ENCODE measurements at places on chromosomes 3 and 15. TPM values are rescaled to one million over a fixed set of nuclear protein-coding genes. Genes with fewer than 3 reads are reported as not detected.

Gene DNAH12
- polyA plus RNA-seq = 0.09 TPM

Gene NR1I2
- 0.30 TPM for polyA plus RNA-seq

Gene SEMA3B
- polyA plus RNA-seq = 0.52 TPM

Gene KY
- polyA plus RNA-seq = not detected

Gene STARD5
- polyA plus RNA-seq = 19.9 TPM

Gene PRR20G
- not detected for polyA plus RNA-seq

Gene SIDT1
- 61.2 TPM for polyA plus RNA-seq

Gene TUSC7
- polyA plus RNA-seq = not detected

Gene GXYLT2
- polyA plus RNA-seq = not detected

Gene PLSCR1
- 28.8 TPM for polyA plus RNA-seq

Gene LMAN1L
- polyA plus RNA-seq = 1.1 TPM

- peaks cover 18% of the 10 kb centered on the region for H3K4me1 ChIP-seq
- H3K36me3 ChIP-seq = no peaks in the 10 kb centered on the region
- DNase-seq = no peak
These were observed 2.7 kb upstream of the GOLGB1 start for GRCh38 chr3:121752261-121752660.

DNA sequence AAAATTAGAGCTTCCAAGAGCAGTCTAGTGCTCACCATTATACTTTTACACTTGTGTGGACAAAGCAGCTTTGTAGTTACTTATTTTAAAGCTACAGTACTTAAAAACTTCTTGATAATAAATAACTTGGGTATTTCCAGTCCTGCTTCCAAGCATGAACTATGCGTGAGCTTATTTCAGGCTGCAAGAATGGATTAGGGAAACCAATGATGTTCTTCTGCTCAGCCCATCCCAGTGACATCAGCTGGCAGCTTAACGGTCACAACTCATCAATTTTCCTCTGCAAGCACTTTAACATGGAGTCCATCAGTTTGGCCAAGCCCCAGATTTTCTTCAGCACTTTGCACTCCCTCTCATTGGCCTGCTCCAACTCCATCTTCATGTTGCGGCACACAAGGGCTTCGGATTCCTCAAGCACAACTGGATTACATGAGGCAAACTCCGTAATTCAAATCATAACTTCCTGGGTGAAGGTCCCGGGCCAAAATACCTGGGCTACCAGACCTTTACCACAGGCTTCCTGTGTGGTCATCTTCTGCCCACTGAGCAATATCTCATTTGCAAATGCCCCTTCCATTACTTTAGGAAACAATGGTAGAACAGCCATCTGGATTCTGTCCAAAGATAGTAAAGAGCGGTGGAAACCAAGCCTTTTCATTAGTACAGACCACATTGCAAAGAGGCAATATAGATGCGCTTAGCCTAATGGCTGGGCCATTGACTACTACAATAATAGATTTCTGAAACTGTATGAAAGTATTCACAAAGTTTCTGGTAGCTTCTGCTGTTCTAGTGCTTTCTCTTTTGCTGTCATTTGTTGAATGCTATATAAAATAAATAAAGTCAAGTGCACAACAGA is 87.5 kb upstream of the DAZL start:
- peaks cover 45% of the 10 kb centered on the region for H3K4me1 ChIP-seq
- H3K27ac ChIP-seq = peak overlapping the region; percentile 35
- no peaks in the 10 kb centered on the region for H3K36me3 ChIP-seq
- H3K4me3 ChIP-seq = no peak overlapping the region
- no peaks in the 10 kb centered on the region for H3K27me3 ChIP-seq

GRCh38 chr3:149971403-149972075 is 844 bp upstream of the PFN2 start:
- peak overlapping the region; percentile 74 for H3K4me3 ChIP-seq
- H3K27ac ChIP-seq = no peak overlapping the region
- peaks cover 13% of the 10 kb centered on the region for H3K27me3 ChIP-seq
- no peaks in the 10 kb centered on the region for H3K36me3 ChIP-seq

- peaks cover 20% of the 10 kb centered on the region for H3K36me3 ChIP-seq
- no peak overlapping the region for H3K4me3 ChIP-seq
- no peak overlapping the region for H3K27ac ChIP-seq
- no peaks in the 10 kb centered on the region for H3K4me1 ChIP-seq
- DNase-seq = no peak
These were observed 169.1 kb downstream of the VPS8 start for GRCh38 chr3:184981071-184981470.

DNA sequence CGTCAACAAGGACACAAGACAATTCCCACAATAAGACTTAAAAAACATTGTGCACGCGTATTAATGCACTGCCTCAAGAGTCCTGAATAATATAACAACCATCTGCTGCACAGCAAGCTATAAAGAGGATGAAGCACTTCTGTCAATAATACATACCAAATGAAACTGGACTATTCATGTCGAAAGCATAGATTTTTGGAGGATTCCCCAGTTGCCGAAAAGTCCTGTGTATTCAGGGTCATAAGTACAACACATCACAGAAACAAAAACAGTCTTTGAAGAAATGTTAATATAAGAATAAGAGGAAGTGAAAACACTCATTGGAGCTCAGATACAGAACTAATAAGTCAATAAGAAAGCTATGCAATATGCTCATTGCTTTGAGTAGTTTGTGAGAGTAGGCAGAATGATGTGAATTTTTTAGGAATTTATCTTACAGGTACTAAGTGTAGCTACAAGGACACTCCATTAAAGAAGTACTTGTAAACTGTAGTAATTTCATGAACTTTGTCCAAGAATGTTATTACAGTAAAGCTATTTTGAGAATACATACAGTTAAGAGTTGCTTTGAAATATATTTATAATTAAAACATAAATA is 31.6 kb downstream of the CBLB start:
- H3K36me3 ChIP-seq = peaks cover 15% of the 10 kb centered on the region
- peak; percentile 73 for DNase-seq
- peak overlapping the region; percentile 10 for H3K4me3 ChIP-seq
- peaks cover 41% of the 10 kb centered on the region for H3K4me1 ChIP-seq
- peak overlapping the region; percentile 39 for H3K27ac ChIP-seq

- no peaks in the 10 kb centered on the region for H3K36me3 ChIP-seq
- no peaks in the 10 kb centered on the region for H3K4me1 ChIP-seq
- peaks cover 4% of the 10 kb centered on the region for H3K27me3 ChIP-seq
- no peak overlapping the region for H3K4me3 ChIP-seq
- H3K27ac ChIP-seq = no peak overlapping the region
These were observed 340.1 kb upstream of the MANF start for GRCh38 chr3:51044982-51045381.

GRCh38 chr15:74239051-74239705 is 3.1 kb downstream of the CCDC33 start:
- H3K27ac ChIP-seq = no peak overlapping the region
- no peaks in the 10 kb centered on the region for H3K27me3 ChIP-seq
- H3K4me1 ChIP-seq = no peaks in the 10 kb centered on the region
- no peak overlapping the region for H3K4me3 ChIP-seq

GRCh38 chr3:29282427-29283230 is 1.8 kb downstream of the RBMS3 start:
- no peaks in the 10 kb centered on the region for H3K27me3 ChIP-seq
- no peak overlapping the region for H3K27ac ChIP-seq
- H3K4me3 ChIP-seq = no peak overlapping the region
- H3K4me1 ChIP-seq = peaks cover 20% of the 10 kb centered on the region
- no peaks in the 10 kb centered on the region for H3K36me3 ChIP-seq
- DNase-seq = no peak

- H3K4me1 ChIP-seq = no peaks in the 10 kb centered on the region
- no peaks in the 10 kb centered on the region for H3K27me3 ChIP-seq
- no peaks in the 10 kb centered on the region for H3K36me3 ChIP-seq
These were observed 238.0 kb downstream of the CACNA2D3 start for GRCh38 chr3:54360320-54360719.

GRCh38 chr3:174483254-174483653 is 375.9 kb upstream of the NAALADL2 start:
- no peak for DNase-seq
- no peak overlapping the region for H3K27ac ChIP-seq
- H3K4me3 ChIP-seq = no peak overlapping the region
- no peaks in the 10 kb centered on the region for H3K27me3 ChIP-seq
- H3K36me3 ChIP-seq = no peaks in the 10 kb centered on the region

DNA sequence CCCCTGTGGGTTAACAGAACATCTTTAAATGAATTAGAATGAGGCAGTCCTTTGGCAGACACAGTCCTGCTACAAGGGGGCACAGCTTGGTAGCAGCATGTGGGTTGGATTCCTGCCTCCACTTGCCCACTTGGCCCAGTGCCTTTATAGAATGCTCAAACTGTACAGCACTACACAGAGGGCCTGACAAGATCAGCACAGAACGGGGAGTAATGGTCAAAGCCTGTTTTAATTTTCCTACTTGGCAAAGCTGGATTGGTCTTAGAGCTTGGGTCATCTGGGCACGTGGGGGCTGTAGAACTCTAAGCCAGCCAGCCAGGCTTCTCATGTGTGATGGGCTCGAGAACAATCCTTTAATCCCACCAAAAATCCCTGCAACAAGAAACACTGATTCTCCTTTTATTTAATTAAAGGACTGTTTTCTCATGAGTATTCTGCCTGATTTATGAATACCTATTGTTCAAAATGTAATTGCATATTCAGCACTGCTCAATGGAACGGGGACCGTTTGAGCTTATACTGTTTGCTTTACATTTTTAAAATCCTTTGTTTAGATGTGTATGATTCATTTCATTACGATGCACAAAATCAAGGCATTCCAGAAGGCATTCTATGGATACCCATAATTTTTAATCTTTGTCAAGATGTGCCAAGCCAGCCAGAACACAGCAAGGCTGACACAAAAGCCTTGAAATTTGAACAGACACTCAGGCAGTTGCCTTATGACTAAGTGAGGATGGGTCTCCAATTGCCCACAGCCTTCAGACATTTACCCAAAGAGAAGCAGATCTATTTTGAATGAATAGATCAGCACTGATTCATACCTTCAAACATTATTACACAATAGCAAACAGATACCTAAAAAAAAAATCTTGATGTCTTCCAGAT is 249.3 kb upstream of the TGFBR2 start:
- no peak overlapping the region for H3K27ac ChIP-seq
- H3K4me3 ChIP-seq = no peak overlapping the region
- no peaks in the 10 kb centered on the region for H3K36me3 ChIP-seq

GRCh38 chr15:65231306-65231705 is 20.0 kb upstream of the CILP start:
- H3K4me3 ChIP-seq = no peak overlapping the region
- H3K4me1 ChIP-seq = no peaks in the 10 kb centered on the region
- no peaks in the 10 kb centered on the region for H3K36me3 ChIP-seq
- H3K27me3 ChIP-seq = no peaks in the 10 kb centered on the region
- no peak for DNase-seq
- no peak overlapping the region for H3K27ac ChIP-seq

- H3K4me3 ChIP-seq = no peak overlapping the region
- H3K27me3 ChIP-seq = no peaks in the 10 kb centered on the region
- no peak for DNase-seq
- no peaks in the 10 kb centered on the region for H3K4me1 ChIP-seq
These were observed 14.9 kb downstream of the EIF2AK4 start for GRCh38 chr15:39948817-39949216.

- H3K36me3 ChIP-seq = no peaks in the 10 kb centered on the region
- H3K4me1 ChIP-seq = peaks cover 14% of the 10 kb centered on the region
- H3K4me3 ChIP-seq = no peak overlapping the region
- DNase-seq = no peak
- no peaks in the 10 kb centered on the region for H3K27me3 ChIP-seq
These were observed 82.0 kb downstream of the NTRK3 start for GRCh38 chr15:88174571-88174970.

Measured in B cell (primary cell).